Activated CD4-positive, alpha-beta T cell treated with anti-CD3 and anti-CD28 coated beads, Interleukin-2, amount 50 U/mL, for 1 hour (primary cell): ENCODE measurements at places on chromosomes 7 and 10.

- no peak for DNase-seq
These were observed 52.5 kb upstream of the MPP7 start for GRCh38 chr10:28355376-28355775.

GRCh38 chr10:102322914-102323313, 72.6 kb upstream of the NFKB2 start:
- DNase-seq, result peak; percentile 22

DNA sequence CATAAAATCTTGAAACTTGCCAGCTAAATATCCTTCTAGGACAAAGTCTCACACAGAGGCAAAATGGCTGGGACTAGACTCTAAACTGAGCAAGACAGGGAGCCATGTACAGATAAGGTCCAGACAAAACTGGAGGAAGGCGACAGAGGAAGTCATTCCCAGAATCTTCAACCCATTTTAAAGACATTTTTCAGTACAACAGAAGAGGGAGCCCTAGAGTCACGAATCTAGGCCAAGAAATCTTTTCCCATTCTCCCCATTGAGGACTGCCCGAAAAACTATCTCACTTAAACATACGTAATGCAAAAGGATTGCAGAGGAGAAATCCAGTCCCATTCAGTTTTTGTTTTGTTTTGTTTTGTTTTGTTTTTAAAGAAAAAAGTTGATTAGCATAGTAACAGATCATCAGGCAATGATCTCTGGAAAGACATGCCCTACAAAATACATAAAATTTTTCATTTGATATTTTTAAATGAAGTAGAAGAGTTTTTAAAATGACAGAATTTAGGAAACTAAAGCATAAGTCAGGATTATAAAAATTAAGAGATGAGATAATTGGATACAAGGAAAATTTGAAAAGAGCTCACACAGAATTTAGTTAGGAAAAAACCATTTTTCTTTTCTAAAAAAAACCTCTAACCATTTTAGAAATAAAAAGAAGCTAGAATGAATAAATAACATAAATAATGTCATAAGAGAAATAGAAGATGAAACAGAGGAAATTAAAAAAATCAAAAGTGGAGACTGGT, 16.9 kb upstream of the PRF1 start:
- DNase-seq, result no peak

DNA sequence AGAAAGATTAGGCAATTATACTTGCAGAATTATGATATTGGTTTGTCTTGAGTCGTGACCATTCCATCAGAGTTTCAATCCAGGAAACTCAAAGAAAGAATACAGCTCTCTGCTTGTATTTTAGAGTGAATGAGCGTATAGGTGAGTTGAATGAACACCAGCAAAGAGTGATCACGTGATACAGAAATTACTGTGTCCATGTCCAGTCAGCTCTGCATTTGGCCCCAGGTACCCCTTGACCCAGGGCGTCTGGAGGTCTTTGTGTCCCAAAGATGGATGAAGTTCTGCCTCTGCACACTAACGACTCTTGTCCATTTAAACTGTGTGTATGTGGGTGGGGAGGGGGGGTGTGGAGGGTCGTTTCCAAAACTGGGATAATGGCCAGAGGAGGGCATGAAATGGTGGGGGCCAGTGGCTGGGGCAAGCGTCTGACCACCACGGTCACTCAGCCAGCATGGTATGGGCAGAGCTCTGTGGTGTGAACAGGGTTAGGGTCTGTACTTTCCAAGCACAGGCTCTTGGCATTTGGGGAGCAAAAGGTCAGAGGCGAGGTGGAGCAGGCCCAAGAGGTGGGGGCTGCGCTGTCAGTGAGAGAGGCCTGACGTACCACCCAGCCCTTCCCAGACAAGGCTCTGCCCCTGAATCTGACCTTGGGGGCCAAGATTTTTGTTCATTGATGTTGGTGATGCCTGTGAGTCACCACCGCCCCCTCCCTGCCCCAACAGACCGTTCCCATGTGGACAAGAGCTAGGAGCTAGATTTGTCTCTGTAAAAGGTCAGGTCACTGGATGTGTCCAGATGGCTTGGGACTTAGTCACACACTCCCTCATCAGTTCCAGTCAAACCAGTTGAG, 1.4 kb downstream of the PTPRE start:
- DNase-seq, result no peak
